ENCODE measurements at places on chromosomes 16 and 17.

- peak; percentile 77 for DNase-seq
Measured at GRCh38 chr17:48907713-48908046, 527 bp upstream of the UBE2Z start.

GRCh38 chr16:1749152-1750117 is 21.9 kb downstream of the NME3 start:
- peak; percentile 83 for DNase-seq

DNA sequence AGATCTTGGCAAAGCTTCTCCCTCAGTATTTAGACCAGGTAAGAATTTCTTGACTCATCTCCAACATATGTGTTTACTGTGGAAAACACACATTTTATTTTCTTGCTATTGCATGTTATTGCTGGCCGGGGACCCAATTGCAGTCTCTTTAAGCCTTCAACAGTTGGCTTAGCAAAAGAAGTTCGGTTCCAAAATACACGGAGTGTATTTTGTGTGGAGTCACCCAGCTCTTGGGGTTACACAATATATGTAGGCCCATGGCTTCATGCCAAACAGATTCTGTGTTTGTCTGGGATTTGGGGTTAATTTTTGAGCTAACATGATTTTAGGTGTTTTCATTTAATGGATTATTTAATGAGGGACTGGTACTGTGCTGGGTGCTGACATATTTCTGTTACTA is 4.0 kb downstream of the ALDH3A2 start:
- DNase-seq, result peak; percentile 40

- no peak for DNase-seq
Measured at GRCh38 chr17:66351033-66351432, 48.6 kb downstream of the PRKCA start.

- no peak for DNase-seq
Measured at GRCh38 chr16:84732674-84733352, 33.0 kb downstream of the USP10 start.

GRCh38 chr17:3794557-3795389 is 6.2 kb downstream of the ITGAE start:
- peak; percentile 68 for DNase-seq

- no peak for DNase-seq
Measured at GRCh38 chr17:55002458-55002857, 33.9 kb downstream of the STXBP4 start.

GRCh38 chr16:22810226-22810625 is 3.7 kb upstream of the HS3ST2 start:
- no peak for DNase-seq

DNA sequence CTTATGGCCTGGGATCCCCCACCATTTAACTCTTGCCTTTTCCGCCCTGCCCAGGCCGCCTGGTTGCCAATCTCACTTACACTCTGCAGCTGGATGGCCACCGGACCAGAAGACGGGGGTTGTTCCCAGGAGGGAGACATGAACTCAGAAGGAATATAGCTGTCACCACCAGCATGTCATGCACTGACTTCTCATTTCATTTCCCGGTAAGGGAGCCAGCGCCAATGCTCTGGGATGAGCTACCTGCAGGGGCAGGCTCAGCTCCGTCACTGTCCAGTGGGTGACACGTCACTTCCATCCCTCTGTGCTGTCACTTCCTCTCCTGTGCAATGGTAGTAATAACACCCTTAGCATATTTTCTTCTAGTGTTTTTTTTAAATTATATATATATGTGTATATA is 26.7 kb downstream of the ITGAL start:
- DNase-seq, result no peak

- DNase-seq, result peak; percentile 93
Measured at GRCh38 chr17:55161935-55162555, 102.7 kb upstream of the HLF start.

GRCh38 chr17:40615068-40615840 is 32.4 kb downstream of the SMARCE1 start:
- DNase-seq, result peak; percentile 33

- no peak for DNase-seq
Measured at GRCh38 chr17:7429722-7430121, 1.1 kb downstream of the SPEM3 start.

- no peak for DNase-seq
Measured at GRCh38 chr17:14015271-14015670, 54.0 kb upstream of the COX10 start.

DNA sequence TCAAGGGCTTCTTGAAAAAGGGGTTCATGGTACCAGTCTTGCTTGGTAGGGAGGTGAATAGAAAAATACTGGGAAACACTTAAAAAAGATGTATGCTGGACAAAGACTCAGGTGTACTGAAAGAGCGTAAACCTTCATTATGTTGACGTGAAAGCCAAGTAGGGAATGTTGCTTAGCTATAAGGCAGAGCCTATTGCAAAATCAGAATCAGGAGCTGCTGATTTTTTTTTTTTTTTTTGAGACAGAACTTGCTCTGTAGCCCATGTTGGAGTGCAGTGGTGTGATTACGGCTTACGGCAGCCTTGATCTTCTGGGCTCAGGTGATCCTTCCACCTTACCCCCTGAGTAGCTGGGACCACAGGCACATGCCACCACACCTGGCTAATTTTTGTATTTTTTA is 3.9 kb downstream of the TMEM94 start:
- DNase-seq, result no peak

- DNase-seq, result no peak
Measured at GRCh38 chr16:46768809-46769208, 20.7 kb upstream of the MYLK3 start.

- peak; percentile 47 for DNase-seq
Measured at GRCh38 chr17:34420254-34420766, 57.3 kb upstream of the CCL1 start.

DNA sequence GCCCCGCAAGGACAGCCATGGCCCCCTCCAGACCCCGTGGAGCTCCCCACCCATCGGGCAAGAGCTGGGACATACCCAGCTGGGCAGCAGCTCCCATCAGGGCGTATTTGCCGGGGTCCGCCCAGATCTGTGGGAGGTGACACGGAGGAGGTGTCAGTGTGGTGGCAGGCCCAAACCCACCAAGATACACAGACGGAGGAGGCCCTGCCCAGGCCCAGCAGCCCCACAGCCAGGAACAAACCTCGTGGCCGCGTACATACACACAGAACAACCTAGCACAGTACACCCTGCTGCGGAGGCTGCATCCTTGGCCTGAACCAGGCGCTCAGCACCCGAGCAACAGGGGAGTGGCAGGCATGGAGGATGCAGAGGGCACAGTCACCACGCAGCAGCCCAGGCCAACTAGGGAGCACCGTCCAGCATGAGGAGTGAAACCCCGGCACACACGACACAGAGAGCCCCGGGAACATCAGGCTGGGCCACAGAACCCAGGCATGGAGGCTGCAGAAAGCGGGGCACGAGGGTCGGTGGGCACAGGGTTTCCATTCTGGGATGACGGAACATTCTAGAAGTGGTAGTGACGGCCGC is 4.9 kb upstream of the CCDC154 start:
- no peak for DNase-seq

- no peak for DNase-seq
Measured at GRCh38 chr17:2070241-2071023, 15.5 kb downstream of the HIC1 start.

- DNase-seq, result peak; percentile 73
Measured at GRCh38 chr17:77445760-77446532, 305.2 kb downstream of the SEC14L1 start.

GRCh38 chr16:16774389-16774788 is 395.4 kb downstream of the NPIPA7 start:
- no peak for DNase-seq

GRCh38 chr17:57481910-57482391 is 225.6 kb downstream of the MSI2 start:
- peak; percentile 100 for DNase-seq

DNA sequence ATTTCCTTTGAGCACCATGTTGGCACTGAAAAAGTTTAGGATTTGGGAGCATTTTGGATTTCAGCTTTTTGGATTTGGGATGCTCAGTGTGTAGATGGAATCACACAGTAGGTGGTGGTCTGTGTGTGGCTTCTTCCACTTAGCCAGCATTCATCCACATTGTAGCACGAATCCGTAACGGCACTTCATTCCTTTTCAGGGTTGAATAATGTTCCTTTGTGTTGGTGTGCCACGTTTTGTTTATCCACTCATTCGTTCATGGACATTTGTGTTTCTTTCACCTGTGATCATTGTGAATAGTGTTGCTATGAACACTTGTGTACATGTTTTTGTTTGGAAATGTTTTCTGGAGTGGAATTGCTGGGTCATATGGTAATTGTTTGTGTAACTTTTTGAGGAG is 85.1 kb downstream of the RAP1GAP2 start:
- DNase-seq, result no peak

DNA sequence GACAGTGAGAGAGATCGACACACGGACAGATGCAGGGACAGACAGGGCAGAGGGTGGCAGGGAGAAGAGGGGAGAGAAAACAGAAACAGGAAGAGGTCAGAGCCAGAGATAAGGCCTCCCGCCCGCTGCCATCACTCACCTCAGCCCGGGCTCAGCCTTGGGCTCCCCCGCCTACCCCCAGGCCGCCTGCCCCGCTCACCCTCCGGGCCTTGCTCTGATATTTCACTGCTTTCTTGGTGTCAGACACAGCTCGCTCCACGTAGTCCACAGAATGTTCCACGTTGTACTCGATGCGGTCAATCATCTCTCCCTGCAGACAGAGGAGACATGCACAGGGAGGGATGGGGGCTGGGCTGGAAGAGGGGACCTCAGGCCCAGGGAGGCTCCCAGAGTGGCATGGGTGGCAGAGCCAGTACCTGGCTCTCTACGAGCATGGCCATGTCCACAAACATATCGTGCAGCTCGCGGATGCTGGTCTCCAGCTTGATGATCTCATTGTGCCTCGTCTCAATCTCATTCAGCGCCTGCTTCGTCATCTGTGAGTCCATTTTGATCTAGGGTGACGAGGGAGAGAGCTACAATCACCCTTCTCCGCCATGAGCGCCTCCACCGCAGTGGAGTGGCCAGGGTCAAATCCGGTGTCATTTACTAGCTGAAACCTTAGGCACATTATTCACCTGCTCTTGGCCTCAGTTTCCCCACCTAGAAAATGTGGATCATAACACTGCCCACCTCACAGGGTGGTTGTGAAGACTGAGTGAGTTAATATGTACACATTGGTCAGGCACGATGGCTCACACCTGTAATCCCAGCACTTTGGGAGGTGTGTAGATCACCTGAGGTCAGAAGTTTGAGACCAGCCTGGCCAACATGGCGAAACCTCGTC is 8.2 kb downstream of the HSD3B7 start:
- DNase-seq, result no peak

DNA sequence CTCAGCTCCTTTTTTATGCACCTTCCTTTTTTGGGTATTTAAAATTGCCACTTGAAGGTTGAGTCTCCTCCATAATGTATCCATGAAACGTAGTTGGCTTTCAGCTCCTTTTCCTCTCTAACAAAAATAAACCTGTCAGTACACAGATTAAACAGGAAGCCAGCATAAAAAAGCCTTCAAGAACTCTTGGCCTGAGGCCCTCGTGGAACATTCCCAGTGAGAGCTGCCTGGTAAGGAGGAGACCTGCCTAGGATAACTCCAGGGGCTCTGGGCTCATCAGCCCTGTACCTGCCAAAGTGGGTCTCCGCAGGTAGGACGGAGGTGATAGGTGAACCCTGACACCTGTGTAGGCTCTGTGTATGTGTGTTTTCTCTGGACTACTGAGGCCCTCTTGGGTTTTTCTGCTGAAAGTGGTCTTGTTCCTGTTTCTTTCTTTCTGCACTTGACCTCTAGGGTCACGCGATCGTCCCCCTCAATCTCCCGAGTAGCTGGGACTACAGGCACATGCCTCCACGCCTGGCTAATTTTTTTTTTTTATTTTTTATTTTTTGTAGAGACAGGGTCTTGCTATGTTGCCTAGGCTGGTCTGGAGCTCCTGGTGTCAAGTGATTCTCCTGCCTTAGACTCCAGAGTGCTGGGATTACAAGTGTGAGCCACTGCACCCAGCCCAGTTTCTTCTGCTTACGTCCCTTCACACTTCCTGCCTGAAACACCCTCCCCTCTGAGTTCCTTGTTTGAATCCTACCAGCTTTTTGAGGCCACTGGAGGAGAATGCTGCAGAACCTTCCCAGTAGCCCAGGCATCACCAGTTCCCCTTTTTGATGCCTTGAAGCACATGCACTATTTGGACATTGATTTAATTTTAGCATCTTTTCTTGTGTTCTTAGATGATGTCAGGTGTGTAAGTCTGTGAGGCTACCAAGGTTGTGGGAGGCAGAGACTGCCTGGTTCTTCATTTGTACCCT is 9.8 kb downstream of the PGS1 start:
- peak; percentile 57 for DNase-seq

DNA sequence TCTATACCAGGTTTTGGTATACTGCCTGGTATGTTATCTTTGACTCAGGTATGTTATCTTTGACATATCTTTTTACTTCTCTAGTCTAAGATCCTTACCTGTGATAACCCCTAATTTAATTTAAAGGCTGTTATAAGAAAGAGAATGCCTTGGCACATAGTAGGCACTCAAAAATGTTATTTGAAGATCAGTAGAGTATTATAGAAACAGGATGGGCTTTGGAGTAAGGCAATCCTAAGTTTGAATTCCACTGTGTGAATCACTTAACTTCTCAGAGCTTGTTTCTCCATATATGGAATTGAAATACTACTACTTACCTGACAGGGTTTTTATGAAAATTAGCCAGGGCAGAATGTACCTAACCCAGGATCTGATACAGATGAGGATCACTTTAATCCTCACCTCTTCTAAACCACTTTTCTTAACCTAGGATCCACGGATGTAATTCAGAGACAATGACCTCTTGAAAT is 1.2 kb downstream of the BRIP1 start:
- DNase-seq, result peak; percentile 38

DNA sequence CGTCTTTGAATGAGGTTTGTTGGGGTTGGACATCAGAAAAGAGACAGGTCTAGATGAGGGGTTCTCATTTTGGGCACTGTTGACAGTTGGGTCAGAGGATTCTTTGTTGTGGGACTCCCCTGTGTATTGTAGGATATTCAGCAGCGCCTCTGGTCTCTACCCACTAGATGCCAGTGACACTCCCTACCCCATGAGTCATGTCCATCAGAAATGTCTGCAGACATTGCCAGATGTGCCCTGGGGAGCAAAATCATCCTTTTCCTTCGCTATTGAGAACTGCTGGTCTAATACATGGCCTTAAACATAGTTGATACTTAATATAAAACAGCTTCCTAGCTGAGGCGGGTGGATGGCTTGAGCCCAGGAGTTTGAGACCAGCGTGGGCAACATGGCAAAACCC is 3.1 kb downstream of the ABAT start:
- peak; percentile 5 for DNase-seq

GRCh38 chr17:74779948-74780400 is 3.8 kb upstream of the NAT9 start:
- no peak for DNase-seq

DNA sequence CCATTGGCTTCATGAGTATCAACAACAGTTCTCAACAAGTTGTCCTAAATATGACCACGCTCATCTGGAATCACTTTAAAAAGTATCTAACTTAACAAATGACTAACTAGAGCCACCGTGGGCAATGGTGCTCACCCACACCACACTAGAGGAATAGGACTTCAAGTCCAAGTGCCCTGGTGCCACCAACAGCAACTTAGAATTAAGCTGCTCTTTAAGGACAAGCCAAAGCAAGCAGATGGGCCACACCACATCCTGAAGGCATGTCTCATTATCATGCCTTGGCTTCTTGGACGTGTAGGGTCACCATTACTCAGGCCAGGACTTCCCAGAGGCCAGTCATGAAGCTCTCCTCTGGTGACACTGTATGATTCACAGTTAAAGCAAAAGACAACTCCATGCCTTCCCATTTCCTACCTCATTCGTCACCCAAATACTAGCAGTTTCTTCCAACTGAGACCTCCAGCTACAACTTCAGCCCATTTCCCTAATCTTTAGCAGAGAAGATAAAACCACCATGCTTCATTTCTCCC is 9.4 kb upstream of the SLC6A4 start:
- DNase-seq, result peak; percentile 19

Measured in iris pigment epithelial cell (primary cell).